ENCODE measurements at places on chromosomes 7 and 10.

DNA sequence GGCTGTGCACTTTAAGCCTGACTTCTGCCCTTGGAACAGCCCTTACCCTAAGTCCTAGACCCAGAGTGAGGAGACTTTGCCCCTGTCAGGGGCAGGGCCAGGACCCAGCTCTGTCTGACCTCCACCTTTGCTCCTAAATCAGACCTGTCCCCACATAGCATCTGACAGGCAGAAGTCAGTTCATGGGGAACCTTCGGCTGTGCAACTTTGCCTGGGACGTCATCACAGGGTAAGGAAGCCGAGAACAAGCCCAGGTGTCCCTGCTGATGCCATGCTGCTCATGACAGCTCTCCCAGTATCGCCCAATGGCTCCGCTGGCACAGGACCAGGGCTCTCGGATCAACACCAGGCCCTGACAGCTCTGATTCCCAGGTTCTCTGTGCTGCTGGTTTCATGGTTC is 55.4 kb downstream of the TNS3 start:
- no peak for DNase-seq

- no peak for DNase-seq
Observed at GRCh38 chr7:101402081-101402779, 39.6 kb downstream of the COL26A1 start.

DNA sequence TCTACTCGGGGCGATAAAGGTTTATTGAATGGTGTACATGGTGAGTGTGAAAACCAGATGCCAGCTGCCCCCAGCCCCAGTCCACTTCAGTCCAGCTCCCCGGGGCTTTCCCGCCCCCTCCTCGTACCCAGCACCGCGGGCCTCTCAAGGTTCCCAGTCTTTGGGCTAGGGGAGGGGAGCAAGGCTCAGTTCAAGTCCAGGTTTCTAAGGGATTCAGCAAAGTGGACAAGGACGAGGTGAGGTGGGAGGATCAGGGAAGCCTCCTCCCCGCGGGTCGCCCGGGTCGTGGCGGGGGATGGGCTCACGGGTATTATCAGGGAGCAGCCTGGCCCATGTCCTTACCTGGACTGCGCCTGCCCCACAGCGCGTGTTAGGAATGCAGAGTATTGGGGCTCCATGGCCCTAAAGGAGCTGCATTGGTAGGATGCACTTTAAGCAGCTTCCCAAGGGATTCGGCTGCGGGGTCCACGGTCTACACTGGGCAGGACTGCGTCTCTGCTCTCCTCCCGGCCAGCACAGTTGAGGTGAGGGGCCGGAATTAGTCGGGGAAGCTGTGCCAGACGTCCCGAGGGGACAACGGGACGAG is 541 bp upstream of the PFKFB3 start:
- DNase-seq = no peak

DNA sequence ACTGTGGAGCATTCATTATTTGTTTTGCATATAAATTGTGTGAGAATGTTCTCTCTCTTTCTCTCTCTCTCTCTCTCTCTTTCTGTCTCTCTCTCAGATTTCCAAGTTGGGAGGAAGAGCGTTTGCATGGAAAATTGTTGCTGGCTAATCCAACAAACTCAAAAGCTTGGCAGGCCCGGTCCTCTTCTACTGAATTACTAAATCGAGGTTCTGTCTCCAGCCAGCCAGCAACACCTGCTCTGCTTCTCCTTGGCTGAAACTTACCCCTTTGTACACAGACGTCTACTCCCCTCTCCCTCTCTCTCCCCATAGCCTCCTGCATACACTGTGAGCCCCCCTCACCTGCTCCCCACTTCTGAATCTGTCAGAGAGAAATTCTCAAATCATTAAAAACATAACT is 996.4 kb upstream of the AUTS2 start:
- DNase-seq = no peak

- DNase-seq = no peak
Observed at GRCh38 chr10:3534433-3534832, 250.6 kb downstream of the KLF6 start.

- DNase-seq = no peak
Observed at GRCh38 chr7:101832685-101833375, 15.4 kb downstream of the CUX1 start.

DNA sequence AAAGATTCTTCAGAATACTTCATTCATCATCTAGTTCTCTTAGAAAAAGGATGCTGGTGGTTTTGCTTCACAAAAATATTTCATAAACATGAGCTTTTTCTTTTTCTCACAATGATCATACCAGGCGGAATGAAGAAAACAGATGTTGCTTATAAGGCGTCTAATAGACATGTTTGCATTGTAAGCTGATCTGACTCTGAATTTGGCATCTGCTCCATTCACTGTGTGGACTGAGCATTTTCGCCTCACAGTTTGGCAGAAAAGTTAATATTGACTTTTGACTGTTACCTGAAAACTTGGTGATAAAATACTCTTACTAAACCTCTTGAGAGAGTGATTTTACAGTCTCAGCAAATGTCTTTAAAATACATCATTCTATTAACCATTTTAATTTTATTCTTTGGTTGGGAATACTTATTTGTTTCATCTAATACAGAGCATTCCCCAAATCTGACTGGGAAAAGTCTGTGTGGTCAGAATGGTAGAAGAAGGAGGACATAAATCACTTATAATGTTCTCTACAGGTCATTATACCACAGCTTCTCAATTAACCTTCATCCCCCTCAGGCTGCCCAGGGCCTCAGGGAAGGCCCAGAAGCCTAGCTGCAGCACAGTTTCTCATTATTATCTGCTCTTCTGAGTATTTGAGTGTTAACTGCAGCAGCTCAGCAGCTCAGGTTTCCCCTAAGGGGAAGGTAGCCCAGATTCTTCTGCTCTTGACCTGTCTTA is 121.6 kb upstream of the KAT6B start:
- no peak for DNase-seq

GRCh38 chr7:96233528-96234154 is 88.3 kb downstream of the SLC25A13 start:
- DNase-seq = no peak

DNA sequence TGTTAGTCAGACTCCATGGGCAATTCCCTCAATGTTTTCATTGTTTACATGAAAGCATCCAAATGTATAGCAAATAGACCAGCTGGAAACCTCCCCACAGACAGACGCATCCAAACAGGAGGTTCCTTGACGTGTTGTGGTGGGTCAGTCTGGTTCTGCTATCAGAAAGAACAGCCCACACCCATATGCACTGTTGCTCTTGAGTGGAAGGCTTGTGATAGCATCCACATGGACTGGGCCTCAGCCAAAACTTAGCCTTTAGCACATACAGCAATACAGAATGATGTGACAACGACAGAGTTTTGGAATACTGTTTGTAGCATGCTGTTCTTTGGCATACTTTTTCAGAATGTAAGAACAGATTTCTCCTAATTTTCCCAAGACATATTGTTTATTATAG is 299.2 kb upstream of the ETV1 start:
- DNase-seq = no peak

DNA sequence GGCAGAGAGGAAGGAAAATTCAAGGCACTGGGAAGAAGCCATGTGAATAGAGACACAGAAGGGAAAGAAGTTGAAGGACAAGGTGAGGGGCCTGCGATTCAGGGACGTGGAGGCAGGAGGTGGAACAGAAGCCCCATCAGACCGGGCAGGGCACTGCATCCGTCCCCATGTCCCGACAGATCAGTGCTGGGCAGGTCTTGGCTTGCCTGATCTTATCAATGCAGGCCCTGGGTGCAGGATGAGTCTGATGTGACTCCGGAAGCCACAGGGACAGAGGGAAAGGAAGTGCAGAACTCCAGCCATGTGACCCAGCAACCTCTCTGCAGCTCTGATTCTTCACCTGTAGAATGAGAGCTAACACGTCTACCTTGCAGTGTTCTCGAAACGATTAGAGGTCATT is 136.2 kb upstream of the CTBP2 start:
- no peak for DNase-seq

DNA sequence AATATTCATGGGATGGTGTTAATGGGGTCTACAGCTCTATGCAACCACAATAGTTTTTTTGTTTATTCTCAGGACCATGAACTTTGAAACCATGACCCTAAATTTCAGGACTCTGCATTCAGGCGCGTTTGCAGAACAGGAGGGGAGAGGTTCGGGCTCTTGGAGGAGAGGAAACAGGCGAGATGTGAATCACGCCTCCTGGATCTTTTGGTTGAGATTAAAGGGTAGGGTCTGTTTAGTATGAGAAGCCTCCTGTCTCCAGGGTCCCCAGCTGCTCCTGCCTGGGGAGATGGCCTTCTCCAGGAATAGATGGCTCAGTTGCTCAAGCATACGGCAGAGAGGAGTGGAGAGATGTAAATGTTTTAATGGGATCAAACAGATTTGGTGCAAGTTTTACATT is 18.2 kb downstream of the TLL2 start:
- no peak for DNase-seq

DNA sequence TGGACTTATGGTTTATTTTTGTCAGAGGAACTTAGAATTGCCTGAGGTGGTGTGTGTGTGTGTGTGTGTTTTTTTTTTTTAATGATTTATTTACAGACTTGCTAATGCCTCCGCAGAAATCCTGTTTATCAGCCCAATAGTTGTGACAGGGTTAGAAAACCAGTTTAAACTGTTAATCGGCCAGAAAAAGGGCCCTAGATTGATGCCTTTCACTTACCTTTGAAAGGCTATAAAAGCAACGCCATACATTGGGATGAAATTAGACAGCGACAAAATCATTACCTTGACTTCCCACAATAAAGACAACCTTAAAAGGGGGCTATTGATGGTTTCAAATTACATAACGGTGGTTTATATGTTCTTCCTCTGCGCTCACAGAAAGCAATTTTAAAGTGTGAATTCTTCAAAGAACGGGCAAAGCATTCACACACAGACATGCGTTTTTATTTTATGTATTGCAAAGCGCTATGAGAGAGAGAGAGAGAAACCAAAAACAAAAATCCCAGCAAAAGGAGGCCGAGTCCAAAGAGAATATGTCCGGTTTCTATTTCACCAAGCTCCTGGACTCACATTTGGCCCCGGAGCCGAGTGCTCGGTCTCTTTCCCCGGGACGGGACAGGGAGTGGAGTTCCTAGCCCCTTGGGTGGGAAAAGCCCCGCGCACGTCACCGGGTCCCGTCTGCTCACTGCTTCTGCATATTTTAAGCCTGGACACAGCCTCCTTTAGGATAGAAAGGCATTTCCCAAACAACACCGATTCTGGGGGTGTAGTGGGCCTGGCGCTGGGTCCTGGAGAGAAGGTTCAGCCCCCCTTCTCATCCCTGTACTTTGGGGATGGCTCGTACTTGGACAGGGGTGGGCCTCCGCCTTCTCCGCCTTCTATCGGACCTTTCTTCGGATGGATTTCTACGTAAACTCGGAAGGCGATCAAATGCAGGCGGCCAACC is 26.8 kb upstream of the VAX1 start:
- DNase-seq = no peak

Data from fibroblast of villous mesenchyme (primary cell).